ENCODE measurements at places on chromosomes 4 and X. TPM values are rescaled to one million over a fixed set of nuclear protein-coding genes. Genes with fewer than 3 reads are reported as not detected.

Gene MEPE
- polyA plus RNA-seq, result not detected

Gene SPATA18
- 1.5 TPM for polyA plus RNA-seq

Gene CTAG2
- 1.2 TPM for polyA plus RNA-seq

Gene ITIH6
- polyA plus RNA-seq, result not detected

Gene MXRA5
- 1.3 TPM for polyA plus RNA-seq

Gene RAI2
- polyA plus RNA-seq, result 14.7 TPM

Gene PDCL2
- not detected for polyA plus RNA-seq

Gene HAUS3
- 8.5 TPM for polyA plus RNA-seq

Gene NDP
- not detected for polyA plus RNA-seq

Gene CT45A3
- polyA plus RNA-seq, result not detected

Gene GLUD2
- polyA plus RNA-seq, result 0.42 TPM

Gene LUZP4
- not detected for polyA plus RNA-seq

Gene SERTM2
- 0.02 TPM for polyA plus RNA-seq

Gene USP26
- not detected for polyA plus RNA-seq

Gene PABPC5
- 0.19 TPM for polyA plus RNA-seq

Gene TCEAL7
- 0.72 TPM for polyA plus RNA-seq

Gene CXCR3
- polyA plus RNA-seq, result not detected

Gene SUPT20HL2
- not detected for polyA plus RNA-seq

Gene CLRN2
- not detected for polyA plus RNA-seq

Gene CPLX1
- polyA plus RNA-seq, result 6.3 TPM
